Osteoblast (primary cell): ENCODE measurements at places on chromosomes 6 and 20. TPM values are rescaled to one million over a fixed set of nuclear protein-coding genes. Genes with fewer than 3 reads are reported as not detected.

GRCh38 chr6:6685249-6686040 lies 96.9 kb downstream of the LY86 start:
- no peak overlapping the region for H3K4me3 ChIP-seq
- H3K4me1 ChIP-seq, result peaks cover 7% of the 10 kb centered on the region
- peaks cover 16% of the 10 kb centered on the region for H3K27me3 ChIP-seq
- DNase-seq, result no peak
- H3K27ac ChIP-seq, result no peak overlapping the region

DNA sequence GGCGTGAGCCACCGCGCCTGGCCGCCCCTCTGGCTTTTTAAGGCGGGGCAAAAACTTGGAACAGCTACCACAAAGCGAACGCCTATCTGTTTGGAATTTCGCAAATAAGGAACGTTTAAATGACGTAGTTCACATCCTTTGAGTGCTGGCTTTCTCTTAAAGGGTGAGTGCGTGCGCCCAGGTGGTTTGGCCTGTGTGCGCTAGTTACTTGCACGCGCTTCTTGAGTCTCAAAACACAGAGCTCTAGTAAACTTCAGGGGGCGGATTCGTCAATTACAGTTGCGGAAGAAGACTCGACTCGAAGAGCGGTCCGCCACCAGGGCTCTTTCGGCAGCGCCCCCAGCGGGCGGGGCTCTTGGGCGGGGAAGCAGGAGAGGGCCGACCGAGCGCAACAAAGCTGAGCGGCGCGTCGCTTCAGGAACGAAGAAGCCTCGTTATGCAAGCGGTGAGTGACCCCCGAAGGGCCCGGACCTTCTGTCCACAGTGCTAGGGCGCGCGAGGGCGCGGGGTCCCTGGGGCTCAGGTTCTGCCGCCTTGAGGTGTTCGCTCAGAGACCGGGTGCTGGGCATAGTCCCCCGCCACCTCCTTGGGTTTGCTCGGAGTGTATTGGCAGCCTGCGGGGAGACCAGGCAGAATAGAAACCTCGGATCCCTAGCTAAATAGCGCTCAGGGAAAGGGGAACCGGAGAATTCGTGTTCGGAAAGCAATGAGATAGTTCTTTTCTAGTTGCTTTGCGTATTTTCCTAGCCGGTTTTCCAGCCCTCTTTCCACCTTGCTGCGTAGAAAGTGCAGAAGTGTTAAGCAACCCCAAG lies at the start of gene SYCP2L:
SYCP2L (plus strand) TSS at position 362 of the 812 bp plus-strand sequence; CDS start at position 437, 75 bp downstream.
- peak within 1 kb of the TSS; percentile 30 for H3K4me3 ChIP-seq
- no peaks in the 10 kb centered on the region for H3K36me3 ChIP-seq
- H3K4me1 ChIP-seq, result no peaks in the 10 kb centered on the region

- H3K27me3 ChIP-seq, result peaks cover 2% of the 10 kb centered on the region
- no peaks in the 10 kb centered on the region for H3K4me1 ChIP-seq
- no peak for DNase-seq
- no peak overlapping the region for H3K27ac ChIP-seq
- H3K4me3 ChIP-seq, result no peak overlapping the region
- no peaks in the 10 kb centered on the region for H3K36me3 ChIP-seq
Observed at GRCh38 chr6:14246876-14247275, 129.3 kb downstream of the CD83 start.

DNA sequence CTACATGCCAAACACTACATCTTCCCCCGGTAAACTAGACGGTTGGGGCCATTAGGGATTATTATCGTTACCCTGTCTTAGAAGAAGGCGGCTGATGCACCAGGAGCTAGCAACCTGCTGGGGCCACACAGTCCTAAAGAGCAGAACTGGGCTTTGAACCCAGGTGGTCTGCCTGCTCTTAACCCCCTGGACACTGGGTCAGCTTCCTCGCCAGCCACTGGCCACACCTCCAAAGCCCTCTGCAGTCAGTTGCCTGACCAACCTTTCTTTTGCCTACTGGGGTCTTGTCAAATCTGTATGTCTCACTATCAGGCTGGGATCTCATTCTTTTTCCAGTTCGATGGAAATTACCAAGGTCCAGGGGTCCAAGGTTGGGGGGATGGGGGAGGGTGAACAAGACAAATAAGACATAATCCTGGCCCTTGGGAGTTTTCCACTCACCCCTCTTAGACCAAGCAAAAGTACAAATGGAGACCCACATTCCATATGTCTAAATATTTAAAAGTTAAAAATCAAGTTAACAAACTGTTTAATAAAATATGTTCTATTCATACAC lies 34.0 kb upstream of the FOXP4 start:
- H3K4me3 ChIP-seq, result no peak overlapping the region
- DNase-seq, result no peak
- peaks cover 16% of the 10 kb centered on the region for H3K27me3 ChIP-seq
- H3K4me1 ChIP-seq, result no peaks in the 10 kb centered on the region
- no peaks in the 10 kb centered on the region for H3K36me3 ChIP-seq

GRCh38 chr6:108074057-108074358 lies 533 bp downstream of the OSTM1 start:
- H3K27me3 ChIP-seq, result no peaks in the 10 kb centered on the region
- peak overlapping the region; percentile 98 for H3K4me3 ChIP-seq
- H3K27ac ChIP-seq, result peak overlapping the region; percentile 74
- no peaks in the 10 kb centered on the region for H3K36me3 ChIP-seq
- DNase-seq, result peak; percentile 85
- H3K4me1 ChIP-seq, result peaks cover 12% of the 10 kb centered on the region

- no peaks in the 10 kb centered on the region for H3K27me3 ChIP-seq
- no peaks in the 10 kb centered on the region for H3K4me1 ChIP-seq
- no peaks in the 10 kb centered on the region for H3K36me3 ChIP-seq
- DNase-seq, result no peak
- H3K27ac ChIP-seq, result no peak overlapping the region
Observed at GRCh38 chr6:83443516-83443915, 12.7 kb upstream of the ME1 start.

- H3K4me3 ChIP-seq, result peak overlapping the region; percentile 70
- peak; percentile 99 for DNase-seq
- H3K27me3 ChIP-seq, result peaks cover 59% of the 10 kb centered on the region
Observed at GRCh38 chr20:21505810-21506530, 7.9 kb downstream of the NKX2-2 start.

- H3K27ac ChIP-seq, result peak overlapping the region; percentile 64
- DNase-seq, result peak; percentile 58
- no peak overlapping the region for H3K4me3 ChIP-seq
Observed at GRCh38 chr6:53439556-53439955, 90.8 kb upstream of the ELOVL5 start.

DNA sequence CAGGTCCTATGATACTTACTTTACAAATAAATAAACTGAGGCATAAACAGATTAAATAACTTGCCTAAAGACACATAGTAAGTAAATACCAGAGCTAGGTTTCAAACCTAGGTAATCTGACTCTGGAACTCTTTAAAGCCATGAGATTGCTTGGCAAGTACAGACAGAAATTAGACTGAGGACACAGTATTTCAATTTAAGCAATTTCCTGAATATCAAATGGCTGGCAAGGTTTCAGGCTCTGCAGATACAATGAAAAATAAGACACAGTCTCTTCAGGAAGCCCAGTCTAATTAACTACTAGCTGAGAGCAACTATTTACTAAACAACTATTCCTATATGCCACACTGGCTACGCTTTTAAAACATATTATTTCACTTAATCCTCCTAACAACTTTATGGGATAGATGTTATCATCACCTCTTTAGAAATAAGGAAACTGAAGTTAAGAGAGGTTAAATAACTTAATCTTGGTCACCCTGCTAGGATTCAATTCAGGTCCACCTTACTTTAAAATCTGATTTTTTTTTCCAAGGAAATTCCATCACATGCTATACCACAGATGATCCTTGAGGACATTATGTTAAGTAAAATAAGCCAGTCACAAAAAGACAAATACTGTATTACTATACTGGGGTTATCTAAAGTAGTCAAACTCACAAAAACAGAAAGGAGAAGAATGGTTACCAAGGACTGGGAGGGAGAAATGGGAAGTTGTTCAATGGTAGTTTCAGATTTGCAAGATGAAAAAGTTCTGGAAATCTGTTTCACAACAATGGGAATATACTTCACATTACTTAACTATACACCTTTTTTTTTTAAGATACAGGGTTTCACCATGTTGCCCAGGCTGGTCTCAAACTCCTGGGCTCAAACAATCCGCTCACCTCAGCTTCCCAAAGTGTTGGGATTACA lies 4.1 kb downstream of the TRPC4AP start:
- DNase-seq, result peak; percentile 44
- H3K4me1 ChIP-seq, result peaks cover 32% of the 10 kb centered on the region
- no peak overlapping the region for H3K27ac ChIP-seq
- H3K4me3 ChIP-seq, result no peak overlapping the region
- H3K36me3 ChIP-seq, result peaks cover 14% of the 10 kb centered on the region

DNA sequence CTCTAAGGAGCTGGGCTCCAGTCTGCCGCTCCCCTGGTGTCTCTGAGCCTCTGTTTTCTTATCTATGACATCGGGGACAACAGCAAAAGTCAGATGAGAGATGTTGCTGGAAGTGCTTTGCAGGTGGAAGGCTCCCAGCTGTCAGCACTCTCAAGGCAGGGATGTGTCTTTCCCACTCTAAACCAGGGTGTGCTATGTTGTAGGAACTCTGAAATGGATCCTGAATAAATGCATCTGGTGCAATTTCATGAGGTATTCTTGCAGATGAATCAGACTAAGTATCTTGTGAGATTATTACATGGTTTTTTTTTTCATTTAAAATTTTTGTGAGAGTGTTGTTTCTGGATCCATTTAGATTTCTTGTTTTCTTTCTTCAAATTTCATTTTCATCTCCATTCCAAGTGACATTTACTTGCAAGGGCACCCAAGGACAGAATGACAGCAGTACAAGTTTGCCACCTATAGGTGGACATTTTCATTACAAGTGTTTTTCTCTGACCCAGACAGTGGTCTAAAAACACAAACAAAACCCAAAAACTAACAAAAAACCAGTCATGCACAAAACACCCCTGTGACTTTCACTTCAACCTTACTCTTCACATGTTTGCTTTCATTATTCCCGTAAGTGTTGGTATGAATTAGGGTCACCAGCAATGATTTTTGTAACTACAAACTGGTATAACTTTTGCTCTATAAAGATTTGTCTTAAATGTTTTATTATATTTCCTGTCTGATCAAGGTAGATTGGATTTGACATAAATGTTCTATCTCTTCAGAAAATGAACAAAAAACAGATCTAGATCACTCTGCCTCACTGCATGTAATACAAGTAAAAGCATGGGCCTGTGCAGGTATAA lies 14.7 kb upstream of the SIM1 start:
- no peaks in the 10 kb centered on the region for H3K4me1 ChIP-seq
- no peak overlapping the region for H3K27ac ChIP-seq

GRCh38 chr6:27495386-27496135 lies 22.7 kb upstream of the ZNF184 start:
- H3K4me3 ChIP-seq, result peak overlapping the region; percentile 87
- peak; percentile 91 for DNase-seq
- H3K4me1 ChIP-seq, result peaks cover 6% of the 10 kb centered on the region
- peaks cover 5% of the 10 kb centered on the region for H3K27me3 ChIP-seq
- no peaks in the 10 kb centered on the region for H3K36me3 ChIP-seq

- no peaks in the 10 kb centered on the region for H3K4me1 ChIP-seq
- no peak for DNase-seq
- H3K4me3 ChIP-seq, result no peak overlapping the region
Observed at GRCh38 chr20:11569163-11569562, 348.5 kb upstream of the BTBD3 start.

DNA sequence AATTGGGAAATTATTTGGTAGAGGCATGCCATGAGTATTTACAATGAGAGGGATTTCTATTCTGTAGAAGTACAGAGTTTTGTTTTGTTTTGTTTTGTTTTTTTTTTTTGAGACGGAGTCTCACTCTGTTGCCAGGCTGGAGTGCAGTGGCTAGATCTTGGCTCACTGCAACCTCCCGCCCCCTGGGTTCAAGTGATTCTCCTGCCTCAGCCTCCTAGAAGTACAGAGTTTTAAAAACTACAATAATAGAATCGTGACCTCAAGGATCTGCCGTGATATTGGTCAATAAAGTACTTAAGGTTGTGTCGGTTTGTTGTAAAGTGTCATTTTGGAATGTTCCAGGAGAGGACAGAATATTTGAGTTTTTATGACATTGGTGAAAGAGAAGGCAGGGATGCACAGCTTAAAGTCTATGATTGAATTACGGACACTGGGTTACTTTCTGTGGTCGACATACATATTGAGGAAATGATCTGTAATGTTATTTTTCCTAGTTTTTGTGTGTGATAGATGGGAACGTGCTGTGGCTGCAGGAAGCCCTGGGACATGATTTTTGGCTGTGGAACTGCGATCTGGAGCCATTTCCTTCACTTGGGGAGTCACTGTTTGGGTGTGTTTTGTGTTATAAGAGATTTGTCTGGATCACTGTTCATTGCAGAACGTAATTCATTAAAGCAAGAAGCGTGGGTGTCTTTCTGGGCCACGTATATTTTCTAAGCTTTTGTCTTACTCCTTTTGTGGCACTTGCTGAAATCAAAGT lies 59.6 kb downstream of the TIAM2 start:
- H3K4me3 ChIP-seq, result peak overlapping the region; percentile 38
- no peaks in the 10 kb centered on the region for H3K36me3 ChIP-seq
- no peaks in the 10 kb centered on the region for H3K27me3 ChIP-seq
- no peak overlapping the region for H3K27ac ChIP-seq
- no peak for DNase-seq
- H3K4me1 ChIP-seq, result peaks cover 20% of the 10 kb centered on the region

GRCh38 chr6:110368284-110368683 lies 10.1 kb upstream of the METTL24 start:
- no peaks in the 10 kb centered on the region for H3K36me3 ChIP-seq
- H3K4me1 ChIP-seq, result no peaks in the 10 kb centered on the region
- H3K27ac ChIP-seq, result no peak overlapping the region
- H3K27me3 ChIP-seq, result peaks cover 33% of the 10 kb centered on the region

DNA sequence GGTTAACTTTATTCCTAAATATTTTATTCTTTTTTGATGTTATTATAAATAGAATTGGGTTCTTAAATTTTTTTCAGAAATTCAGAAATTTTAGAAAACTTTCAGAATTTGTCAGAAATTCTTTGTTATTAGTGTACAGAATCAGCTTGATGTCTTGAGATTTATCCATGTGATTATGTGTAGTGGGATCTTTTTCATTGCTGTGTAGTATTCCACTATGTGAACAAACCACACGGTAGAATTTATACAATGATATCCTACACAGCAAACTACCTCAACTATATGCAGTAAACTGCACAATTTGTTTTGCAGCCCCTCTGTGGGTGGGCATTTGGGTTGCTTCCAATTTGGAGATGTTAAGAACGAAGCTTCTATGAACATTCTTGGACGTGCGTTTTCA lies 43.9 kb downstream of the PACSIN1 start:
- H3K4me1 ChIP-seq, result no peaks in the 10 kb centered on the region
- H3K36me3 ChIP-seq, result no peaks in the 10 kb centered on the region
- no peak overlapping the region for H3K27ac ChIP-seq
- peaks cover 9% of the 10 kb centered on the region for H3K27me3 ChIP-seq
- no peak for DNase-seq

The CHRNA4 gene
- not detected in 2 replicates for total RNA-seq

The MYCT1 gene
- total RNA-seq, result 0.29 and 0.36 TPM in 2 replicates

The TMEM217 gene
- total RNA-seq, result 2.7 and 3.3 TPM in 2 replicates

The LATS1 gene
- total RNA-seq, result 25.0 and 29.2 TPM in 2 replicates
